ENCODE measurements at places on chromosomes 12 and 14.

GRCh38 chr12:48815126-48816110, 2.9 kb upstream of the CACNB3 start:
- no peak for DNase-seq

DNA sequence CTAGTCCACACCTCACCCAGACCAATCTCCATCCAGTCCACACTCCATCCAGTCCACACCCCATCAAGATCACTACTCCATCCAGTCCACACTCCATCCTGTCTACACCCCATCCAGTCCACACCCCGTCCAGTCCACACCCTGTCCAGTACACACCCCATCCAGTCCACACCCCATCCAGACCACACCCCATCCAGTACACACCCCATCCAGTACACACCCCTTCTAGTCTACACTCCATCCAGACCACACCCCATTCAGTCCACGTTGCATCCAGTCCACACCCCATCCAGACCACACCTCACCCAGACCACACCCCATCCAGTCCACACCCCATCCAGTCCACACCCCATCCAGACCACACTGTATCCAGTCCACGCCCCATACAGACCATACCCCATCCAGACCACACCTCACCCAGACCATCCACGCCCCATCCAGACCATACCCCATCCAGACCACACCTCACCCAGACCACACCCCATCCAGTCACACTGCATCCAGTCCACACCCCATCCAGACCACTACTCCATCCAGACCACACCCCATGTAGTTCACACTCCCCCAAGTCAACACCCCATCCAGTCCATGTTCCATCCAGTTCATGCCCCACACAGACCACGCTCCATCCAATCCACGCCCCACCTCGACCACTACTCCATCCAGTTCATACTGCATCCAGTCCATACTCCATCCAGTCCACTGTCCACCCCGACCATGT, 116.6 kb upstream of the RTL1 start:
- no peak for DNase-seq

- no peak for DNase-seq
These were observed 101.0 kb downstream of the DERA start for GRCh38 chr12:16012117-16012516.

DNA sequence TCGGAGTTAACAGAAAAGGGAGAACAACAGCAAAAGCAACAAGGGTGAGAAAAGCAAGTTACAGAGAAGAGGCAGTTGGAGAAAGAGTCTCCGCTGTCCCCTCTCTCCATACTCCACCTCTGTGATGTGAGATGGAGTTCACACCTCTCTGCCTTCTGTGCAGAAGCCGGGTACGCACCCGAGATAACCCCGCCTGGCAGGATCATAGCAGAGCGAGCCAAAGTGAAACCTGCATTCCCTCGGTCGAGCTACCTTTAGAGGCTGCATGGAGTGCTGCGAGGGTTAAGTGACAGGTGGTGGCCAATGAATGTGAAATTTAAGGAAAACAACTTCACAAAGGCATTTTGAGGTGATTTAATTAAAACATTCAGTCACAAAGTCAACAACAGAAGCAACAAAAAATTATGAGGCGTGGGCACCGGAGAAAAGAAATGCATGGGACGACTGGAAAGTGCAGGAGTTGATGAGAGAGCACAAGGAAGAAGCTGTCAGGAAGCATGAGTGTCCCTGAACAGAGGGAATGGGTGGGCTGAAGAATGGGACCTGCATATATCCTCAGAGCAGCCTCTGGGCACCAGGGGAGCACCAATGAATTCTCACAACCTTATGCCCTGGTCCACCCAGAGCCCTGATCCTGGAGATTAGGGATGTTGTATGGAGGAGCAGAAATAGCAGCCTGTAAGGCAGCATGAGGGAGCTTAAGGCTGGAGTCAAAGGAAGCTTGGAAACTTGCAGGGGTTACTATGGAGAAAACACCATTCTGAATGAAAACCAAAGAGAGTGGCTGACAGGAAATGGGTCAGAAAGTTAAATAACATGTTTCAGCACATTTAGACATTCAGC, 208.3 kb downstream of the EMP1 start:
- DNase-seq, result no peak

DNA sequence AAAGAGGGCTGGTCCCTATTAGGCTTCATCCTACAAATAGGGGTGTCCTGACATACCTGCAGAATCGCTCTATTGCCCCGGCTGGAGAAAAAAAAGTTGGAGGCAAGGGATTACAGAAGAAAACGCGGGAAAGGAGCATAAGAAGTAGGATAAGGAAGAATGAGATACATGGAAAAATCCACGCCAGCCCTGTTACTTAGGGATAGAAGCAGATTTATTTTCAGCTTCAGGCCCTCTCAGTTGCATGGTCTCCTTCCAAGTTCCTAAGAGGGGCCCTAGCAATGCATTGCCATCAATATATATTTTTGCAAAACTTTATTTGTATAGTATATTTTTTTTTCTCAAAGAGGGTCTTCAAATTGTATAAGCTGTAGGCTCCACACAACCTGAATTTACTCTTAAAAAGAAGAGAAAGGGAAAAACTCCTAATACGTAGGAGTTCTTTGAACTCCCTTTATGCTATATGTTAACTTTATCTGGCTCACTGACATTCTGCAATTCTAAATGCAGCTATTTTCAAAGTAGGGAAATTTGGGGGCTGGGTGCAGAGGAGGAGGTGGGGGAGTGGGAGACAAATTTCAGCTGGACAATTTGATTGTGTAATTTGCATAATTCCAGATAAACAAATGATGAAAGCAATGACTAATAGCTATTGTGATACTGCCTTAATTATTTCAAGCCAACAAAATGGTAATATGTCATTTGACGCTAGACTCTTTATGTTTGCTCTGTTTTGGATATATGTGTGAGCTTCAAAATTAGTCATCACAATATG, 137.7 kb upstream of the TRHDE start:
- no peak for DNase-seq

DNA sequence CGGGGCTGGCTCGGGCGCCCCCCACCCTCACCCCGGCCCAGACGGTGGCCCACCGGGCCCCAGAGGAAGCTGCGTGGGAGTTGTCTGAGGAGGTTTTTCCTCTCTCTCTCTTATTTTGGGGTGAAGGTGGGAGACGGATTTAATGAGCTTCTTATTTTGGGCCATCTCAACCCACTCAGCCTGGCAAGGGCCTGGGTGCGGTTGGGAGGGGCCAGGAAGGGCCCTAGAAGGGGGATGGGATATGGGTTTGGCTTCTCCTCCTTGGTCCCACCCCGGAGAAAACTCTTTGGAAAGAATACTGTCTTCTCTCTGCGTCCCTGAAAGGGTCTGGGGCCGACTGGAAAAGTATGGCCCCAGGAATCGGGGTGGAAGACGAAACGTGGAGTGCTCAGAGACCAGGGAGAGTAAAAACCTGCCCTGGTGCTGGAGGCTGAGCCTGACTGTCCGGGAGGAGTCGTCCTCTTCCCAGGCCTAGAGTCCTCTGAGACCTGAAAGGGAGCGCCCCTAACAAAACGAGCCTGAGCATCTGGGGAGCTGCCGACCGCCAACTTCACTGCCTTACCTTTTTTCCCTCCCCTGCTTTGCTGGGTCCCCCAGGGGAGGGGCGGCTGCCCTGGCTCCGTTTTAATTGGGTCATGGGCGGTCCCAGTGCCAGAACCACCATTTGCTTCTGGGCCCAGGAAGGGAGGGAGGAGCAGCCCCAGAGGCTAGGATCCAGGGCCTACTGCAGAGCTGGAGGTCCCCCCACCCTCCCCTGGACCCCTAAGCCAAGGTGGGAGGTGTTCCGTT, 1.6 kb downstream of the MMP14 start:
- no peak for DNase-seq

GRCh38 chr14:23300687-23301223, 1.9 kb downstream of the PPP1R3E start:
- no peak for DNase-seq
